Activated T-helper 1 cell treated with anti-CD3 and anti-CD28 coated beads, Interleukin-12 subunit alpha, Interleukin-12 subunit beta, Interleukin-2, Interleukin-4 antibody, amounts not matched to agents 30 ng/mL and 10 ng/mL and 1 ng/mL, durations not matched to agents 14 hours and 24 hours and 36 hours (primary cell): ENCODE measurements at places on chromosomes 7 and 10. TPM values are rescaled to one million over a fixed set of nuclear protein-coding genes. Genes with fewer than 3 reads are reported as not detected.

The TUBB8 gene
- total RNA-seq = not detected in 2 replicates

The SLC39A12 gene
- not detected in 2 replicates for total RNA-seq

The NEURL1 gene
- total RNA-seq = 3.4 and 3.6 TPM in 2 replicates

The CYP2W1 gene
- total RNA-seq = not detected in 2 replicates

The VWDE gene
- total RNA-seq = 1.6 and 1.7 TPM in 2 replicates

The STOX1 gene
- total RNA-seq = 0.32 and 1.1 TPM in 2 replicates

The SRRT gene
- 294 and 306 TPM in 2 replicates for total RNA-seq

The INMT gene
- total RNA-seq = 0.23 TPM in 1 of 2 replicates, not detected in the other

The ITPRID1 gene
- total RNA-seq = not detected in 2 replicates

The GDF2 gene
- not detected in 2 replicates for total RNA-seq

The PLPP4 gene
- not detected in 2 replicates for total RNA-seq

The GPC2 gene
- 3.9 and 4.8 TPM in 2 replicates for total RNA-seq

The AMZ1 gene
- total RNA-seq = 0.05 TPM in 1 of 2 replicates, not detected in the other

The METTL27 gene
- 1.2 and 1.8 TPM in 2 replicates for total RNA-seq

The NUDT13 gene
- total RNA-seq = 0.81 and 0.83 TPM in 2 replicates

The ICA1 gene
- 1.9 and 2.3 TPM in 2 replicates for total RNA-seq

The TMEM176B gene
- total RNA-seq = not detected in 2 replicates

The UFSP1 gene
- total RNA-seq = 4.1 and 5.5 TPM in 2 replicates

The CYCS gene
- 280 TPM in 2 replicates for total RNA-seq

The NKX1-2 gene
- not detected in 2 replicates for total RNA-seq

The CCDC172 gene
- total RNA-seq = not detected in 2 replicates

The AQP1 gene
- 0.12 and 0.13 TPM in 2 replicates for total RNA-seq

The ASZ1 gene
- not detected in 2 replicates for total RNA-seq

The TRPV5 gene
- not detected in 2 replicates for total RNA-seq

The SMKR1 gene
- 4.8 and 5.7 TPM in 2 replicates for total RNA-seq

The GNA12 gene
- total RNA-seq = 36.3 and 36.4 TPM in 2 replicates

The CRHR2 gene
- not detected in 2 replicates for total RNA-seq

The DGKI gene
- 27.3 and 30.2 TPM in 2 replicates for total RNA-seq

The ZNF853 gene
- total RNA-seq = 0.41 and 0.42 TPM in 2 replicates

The PIP gene
- not detected in 2 replicates for total RNA-seq

The AKR1C4 gene
- not detected in 2 replicates for total RNA-seq

The MGAM2 gene
- total RNA-seq = not detected in 2 replicates

The HTR7 gene
- total RNA-seq = not detected in 2 replicates

The PSTK gene
- 4.5 and 4.8 TPM in 2 replicates for total RNA-seq

The ZPBP gene
- not detected in 2 replicates for total RNA-seq

The SORCS1 gene
- not detected in 2 replicates for total RNA-seq

The TACC2 gene
- not detected in 2 replicates for total RNA-seq

The RELN gene
- not detected in 2 replicates for total RNA-seq

The KIAA1549 gene
- total RNA-seq = 0.59 and 0.75 TPM in 2 replicates

The PHYHIPL gene
- not detected in 2 replicates for total RNA-seq
